ENCODE measurements at places on chromosomes 6 and 20.

DNA sequence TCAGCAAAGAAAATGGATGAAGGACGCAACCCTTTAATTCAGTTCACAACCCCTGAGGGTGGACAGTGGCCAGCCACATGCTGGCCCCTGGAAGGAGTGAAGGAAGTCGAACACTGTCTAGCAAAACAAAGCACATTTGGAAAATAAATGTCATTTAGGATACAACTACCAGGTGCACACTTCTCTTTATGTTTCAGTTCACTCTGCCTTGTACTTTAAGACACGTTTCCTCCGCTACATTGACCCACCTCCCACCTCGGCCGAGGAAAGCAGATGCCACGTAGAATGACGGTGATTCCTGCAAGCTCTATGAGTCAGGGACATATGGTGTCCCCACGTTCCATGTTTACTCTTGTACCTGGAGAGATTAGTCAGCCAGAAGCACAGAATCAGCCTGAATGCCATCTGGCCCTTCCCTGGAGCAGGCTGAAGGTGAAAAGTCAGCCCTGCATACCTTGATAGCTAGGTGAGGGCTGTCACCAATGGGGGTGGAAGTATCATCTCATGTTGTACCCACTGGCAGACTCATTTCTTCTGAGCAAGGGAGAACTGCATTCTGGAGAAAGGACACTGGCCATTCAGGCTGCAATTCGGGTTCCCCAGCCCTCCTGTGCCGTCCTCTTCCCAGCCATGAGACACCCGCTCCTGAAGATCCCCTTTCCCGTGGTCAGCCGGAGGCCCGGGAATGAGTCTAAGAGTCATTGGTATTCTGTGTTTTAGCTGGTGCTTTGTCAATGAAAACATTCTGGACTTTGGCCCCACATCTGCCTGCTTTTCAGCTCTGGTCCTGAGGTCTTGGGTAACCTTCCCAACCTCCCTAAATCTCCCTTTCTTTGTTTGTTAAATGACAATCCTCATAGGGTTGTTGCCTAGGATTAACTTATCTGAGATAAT lies 60.6 kb downstream of the FOXA2 start:
- DNase-seq = no peak

DNA sequence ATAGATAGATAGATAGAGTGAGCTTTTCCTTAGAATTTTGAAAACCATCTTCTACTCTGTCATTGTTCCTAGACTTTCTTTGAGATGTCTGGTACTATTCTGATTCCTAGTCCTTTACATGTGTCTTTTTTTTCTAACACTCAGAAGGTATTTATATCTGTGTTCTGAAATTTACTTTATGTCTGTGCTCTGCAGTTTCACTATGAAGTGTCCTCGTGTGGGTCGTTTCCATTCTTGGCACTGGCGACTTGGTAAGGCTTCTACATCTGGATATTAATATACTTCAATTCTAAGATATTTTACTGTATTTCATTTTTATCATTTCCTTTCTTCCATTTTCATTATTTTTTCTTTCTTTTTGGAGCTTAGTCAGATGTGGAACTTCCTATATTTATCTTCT lies 87.0 kb downstream of the FHL5 start:
- no peak for DNase-seq

DNA sequence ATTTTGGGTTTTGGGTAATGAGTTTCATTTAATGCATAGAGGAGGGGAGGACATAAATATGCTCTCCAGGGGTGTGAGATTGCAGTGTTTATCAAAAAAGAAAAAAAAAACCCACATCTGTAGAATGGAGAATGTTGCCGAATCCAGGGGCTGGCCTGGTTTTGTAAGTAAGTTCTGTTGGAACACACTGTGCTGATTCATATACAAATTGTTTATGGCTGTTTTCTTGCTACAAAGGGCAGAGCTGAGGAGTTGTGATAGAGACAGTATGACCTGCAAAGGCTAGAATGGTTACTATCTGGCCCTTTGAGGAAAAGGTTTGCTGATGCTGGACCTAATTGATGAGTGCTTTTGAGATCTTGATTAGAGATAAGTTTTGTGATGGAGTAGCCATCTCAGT lies 30.4 kb downstream of the SCAF8 start:
- DNase-seq = no peak

DNA sequence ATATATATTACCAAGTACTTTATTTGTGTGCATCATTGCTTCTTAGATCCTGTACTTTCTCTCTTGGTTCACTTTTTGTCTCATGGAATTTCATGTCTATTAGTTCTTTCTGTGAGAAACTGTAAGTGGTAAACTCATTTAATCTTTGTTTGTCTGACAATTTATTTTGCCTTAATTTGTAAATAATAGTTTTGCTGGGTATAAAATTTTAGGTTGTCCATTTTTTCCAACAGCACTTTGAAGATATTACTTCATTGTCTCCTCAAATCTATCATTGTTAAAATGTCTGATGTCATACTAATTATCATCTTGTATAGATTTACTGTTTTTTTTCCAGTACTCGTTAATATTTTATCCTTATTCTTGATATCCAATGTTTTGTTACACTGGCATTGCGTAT lies 205.2 kb upstream of the CDYL start:
- DNase-seq = no peak

GRCh38 chr20:50516180-50516934 lies 6.2 kb downstream of the PTPN1 start:
- DNase-seq = no peak

GRCh38 chr20:31717478-31718201 lies 5.0 kb downstream of the BCL2L1 start:
- DNase-seq = no peak

- DNase-seq = peak; percentile 9
Measured at GRCh38 chr6:83055366-83055964, 10.2 kb downstream of the UBE3D start.

DNA sequence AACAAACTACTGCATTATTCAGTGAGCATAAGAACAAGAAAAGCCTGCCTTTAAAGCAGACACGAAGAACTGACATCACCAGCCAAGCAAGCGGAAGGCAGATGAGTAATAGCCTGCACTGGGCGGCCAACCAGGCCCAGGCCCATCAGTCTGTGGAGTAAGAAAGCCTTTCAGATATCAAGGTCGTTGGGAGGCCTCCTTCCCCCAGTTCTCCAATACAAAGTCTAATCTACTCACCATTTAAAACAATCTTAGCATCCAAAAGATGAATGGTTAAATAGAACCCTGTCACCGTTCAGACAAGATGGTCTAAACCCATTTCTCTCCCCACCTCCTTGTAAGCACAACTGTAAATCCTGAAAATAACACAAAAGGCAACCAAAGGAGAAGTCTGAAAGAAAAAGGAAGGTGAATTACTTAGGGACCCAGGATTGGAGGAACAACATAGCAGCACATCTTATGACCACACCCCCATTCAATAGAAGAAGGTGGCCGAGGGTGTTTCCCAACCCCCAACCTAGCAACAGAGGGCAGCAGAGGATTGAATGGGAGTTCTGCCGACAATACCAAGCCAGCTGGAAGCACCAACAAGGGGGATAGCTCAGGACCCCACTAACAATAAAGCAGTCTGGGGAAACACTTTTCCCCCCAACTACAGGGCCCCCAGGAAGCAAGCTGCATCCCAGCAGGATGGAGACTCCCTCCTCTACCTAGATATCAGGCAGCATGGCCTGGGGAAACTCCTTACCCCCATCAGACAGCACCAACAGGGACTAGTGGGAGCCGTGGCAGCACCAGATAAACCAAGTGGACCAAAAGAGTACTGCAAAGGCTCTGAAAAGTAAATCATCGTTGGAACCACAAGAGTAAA lies 67.9 kb downstream of the ZHX3 start:
- DNase-seq = no peak

DNA sequence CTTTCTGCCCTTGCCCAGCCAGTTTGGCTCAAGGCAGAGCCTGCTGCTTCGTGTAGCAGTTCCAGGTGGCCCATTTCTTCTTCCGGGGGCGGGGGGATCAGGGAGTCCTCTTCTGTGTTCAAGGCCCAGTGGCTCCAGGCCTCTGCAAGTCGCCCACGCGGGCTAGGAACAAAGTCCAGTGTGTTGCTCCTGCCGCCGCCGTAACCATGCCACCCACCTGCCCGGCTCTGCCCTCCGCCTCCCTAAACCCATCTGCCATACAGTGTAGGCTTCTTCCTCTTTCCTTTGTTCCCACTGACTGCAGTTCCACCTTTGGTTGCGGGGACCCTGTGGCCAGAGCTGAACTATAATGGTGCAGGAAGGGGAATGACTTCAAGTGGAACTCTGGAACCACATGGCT lies 43.9 kb upstream of the SRF start:
- no peak for DNase-seq

DNA sequence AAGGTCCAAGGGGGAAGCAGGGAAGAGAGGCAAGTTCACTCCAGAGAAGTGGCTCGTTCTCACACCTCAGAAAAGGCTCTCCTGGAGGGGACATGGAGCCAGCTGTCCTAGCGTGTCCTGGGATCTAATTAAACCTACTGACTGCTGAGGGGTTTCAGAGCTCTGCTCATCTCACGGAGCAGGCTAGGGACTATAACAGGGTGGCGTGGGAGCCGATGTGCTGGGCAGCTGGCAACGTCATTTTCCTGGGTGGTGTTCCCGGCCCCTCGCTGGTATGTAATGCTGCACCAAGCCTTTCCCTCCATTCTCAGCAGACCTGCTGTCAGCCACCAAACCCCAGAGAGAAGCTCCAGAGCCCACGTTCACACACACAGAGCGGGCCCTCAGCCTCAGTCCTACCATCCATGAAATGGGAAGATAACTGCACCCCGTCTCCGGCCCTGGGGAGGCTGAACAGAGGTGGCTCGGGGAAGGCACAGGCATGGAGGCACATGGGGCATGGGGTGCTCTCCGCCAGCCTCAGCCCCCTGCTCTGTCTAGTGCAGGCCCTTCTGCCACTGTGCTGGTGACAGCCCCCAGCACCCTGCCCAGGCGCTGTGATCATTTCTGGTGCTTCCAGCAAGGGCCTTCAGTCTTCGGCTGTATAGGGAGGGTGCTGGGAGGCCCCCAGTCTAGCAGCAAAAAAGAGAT lies 1.9 kb downstream of the CST7 start:
- no peak for DNase-seq

GRCh38 chr6:18395177-18395855 lies 8.2 kb downstream of the RNF144B start:
- DNase-seq = no peak

- DNase-seq = no peak
Measured at GRCh38 chr20:63695424-63696305, 787 bp upstream of the TNFRSF6B start.

GRCh38 chr6:30761791-30762429 lies 17.6 kb upstream of the IER3 start:
- no peak for DNase-seq

- no peak for DNase-seq
Measured at GRCh38 chr6:39375405-39375804, 52.9 kb upstream of the KCNK16 start.

DNA sequence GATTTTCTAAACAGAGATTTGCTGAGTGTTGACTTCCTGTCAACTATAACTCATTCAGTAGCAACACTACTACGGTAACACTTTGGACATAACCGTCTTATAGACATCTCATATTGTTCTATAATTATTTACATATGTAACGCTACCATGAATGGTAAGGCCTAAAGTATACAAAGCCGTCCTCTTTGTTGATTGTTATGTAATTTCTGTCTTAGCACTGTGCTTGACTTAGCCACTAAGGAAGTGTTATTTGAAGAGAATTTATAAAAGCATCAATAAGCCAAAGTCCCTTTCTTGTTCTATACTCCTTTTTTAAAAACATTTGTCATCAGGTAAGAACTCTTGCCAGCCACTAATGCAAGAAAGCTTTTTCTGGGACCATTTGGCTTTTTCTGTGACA lies 240.6 kb downstream of the MEI4 start:
- no peak for DNase-seq

DNA sequence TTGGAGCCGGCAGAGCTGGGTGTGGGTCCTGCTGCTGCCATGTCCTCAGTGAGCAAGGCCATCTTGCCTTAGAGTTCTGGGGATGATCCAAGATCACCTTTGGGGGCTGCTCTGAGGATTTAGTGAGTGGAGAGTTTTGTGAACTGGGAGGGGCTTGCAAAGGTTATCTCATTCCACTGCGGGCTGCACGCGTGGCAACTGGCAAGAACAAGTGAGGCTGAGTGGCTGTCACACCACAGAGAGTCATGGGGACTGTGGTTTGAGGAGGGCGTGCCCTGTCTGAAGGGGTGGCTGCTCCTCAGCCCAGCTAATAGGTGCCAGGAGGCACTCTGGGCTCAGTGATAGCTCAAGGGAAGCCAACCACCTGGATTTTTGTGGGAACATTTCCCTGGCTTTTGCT lies 37.6 kb downstream of the TTLL9 start:
- no peak for DNase-seq

DNA sequence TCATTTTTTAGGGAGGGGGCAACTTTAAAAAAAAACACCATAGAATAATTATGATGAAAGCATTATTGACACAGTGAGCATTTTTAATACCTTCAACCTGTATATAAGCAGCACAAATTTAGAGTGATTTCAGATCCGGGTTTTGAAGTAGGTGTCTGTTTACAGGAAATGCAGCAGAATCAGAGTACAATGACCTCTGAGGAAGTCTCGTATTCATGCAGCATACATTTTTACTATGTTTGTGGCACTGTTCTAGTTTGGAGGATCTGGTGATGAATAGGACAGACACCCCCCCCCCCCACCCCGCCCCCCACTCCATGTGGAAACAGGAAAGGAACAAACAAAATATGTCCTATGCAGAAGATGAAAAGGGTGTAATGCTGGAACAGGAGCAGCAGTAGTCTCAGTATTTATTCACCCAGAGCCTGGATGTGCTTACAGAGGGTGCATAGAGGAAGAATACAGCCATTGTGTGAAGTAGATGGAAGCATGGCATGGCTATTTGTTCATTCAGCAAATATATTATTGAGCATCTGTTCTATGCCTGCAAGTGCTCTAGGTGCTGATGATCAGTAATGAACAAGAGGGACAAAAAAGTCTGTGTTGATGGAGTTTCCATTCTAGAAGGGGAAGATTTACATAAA lies 19.7 kb downstream of the VAPB start:
- DNase-seq = no peak

DNA sequence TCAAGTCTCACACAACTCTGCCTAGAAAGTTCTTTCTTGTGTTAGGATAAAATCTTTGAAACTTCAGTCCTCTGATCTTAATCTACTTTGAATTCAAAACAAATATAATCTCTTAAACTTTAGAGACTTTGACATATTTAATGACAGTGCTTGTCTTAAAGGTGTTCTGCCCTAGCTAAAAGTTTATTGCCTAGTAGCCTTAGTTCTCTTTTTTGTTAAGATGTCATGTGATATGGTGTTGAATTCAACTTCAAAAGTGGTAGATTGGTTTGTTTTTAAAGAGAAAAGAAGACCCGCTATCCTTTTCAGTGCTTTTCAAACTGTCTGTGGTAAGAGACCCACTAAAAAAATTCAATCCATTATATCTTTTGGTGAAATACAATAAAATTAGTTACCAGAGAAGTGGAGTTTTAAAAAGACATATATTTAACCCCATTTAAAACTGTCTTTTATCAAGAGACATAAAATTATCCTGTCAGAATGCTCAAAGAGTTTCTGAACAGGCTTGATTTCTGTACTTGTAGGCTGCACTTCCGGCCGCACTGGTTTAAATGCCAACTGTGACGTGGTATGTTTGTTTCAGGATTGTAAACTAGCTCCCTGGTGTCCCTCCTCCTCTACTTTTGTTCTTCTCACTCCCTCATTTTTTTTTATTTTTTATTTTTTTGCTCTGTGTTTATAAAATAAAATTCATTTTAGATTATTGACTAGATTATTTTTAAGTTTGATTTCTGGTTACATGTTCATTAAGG lies 76.5 kb downstream of the QKI start:
- no peak for DNase-seq

All from activated CD4-positive, alpha-beta T cell treated with anti-CD3 and anti-CD28 coated beads, Interleukin-2, amount 50 U/mL, for 4 hours (primary cell).